Lung (tissue), 17 donors: ENCODE measurements at places on chromosomes 3 and 15. TPM values are rescaled to one million over a fixed set of nuclear protein-coding genes. Genes with fewer than 3 reads are reported as not detected.

The HYAL1 gene
- polyA plus RNA-seq: 27.8 TPM

DNA sequence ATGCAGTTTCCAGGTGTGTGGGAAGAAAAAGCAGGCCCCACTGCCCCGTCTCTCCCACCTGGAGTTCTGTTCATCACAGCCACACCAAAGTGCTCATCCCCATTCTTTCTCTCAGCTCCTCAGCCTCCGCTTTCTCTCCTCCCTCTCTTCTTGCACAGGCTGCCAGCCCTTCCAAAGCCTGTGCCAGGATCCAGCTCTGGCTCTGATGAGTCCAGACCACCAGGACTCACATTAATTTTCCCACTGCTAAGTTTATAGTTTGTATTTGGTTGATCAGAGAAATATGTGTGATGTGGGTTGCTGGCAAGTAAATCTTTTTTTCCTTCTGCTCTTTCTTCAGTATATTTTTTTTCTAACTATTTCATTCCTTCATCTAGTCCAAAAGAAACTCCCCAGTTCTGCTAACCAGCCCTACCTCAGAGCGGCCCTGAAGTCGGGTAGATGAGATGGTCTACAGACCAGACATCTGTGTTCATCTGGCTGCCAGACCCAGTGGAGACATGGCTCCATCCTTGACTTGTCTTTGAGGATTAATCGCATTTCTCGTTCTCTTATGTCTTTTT lies 49.8 kb downstream of the BOC start:
- H3K27ac ChIP-seq: no peak overlapping the region
- no peaks in the 10 kb centered on the region for H3K27me3 ChIP-seq
- H3K4me3 ChIP-seq: no peak overlapping the region
- H3K36me3 ChIP-seq: no peaks in the 10 kb centered on the region

DNA sequence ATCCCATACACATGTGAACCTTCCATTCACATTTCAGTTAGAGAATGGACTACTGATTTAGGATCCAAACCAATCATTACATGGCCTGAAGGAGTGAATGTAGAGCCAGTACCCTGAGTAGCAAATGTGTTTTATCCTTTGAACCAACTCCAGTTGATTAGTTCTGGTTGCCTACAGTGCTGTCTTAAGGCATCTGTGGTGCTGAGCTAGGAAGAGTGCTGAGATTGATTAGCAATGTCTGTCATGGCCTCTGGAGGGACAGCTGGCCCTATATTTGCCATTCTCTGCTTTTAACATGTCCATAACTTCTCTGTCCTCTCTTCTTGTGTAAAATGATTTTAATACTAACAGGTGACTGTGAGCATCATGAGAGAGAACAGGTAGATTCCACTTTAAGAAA lies 11.1 kb downstream of the LRTM1 start:
- no peak overlapping the region for H3K27ac ChIP-seq
- DNase-seq: no peak
- peaks cover 12% of the 10 kb centered on the region for H3K4me1 ChIP-seq
- H3K4me3 ChIP-seq: no peak overlapping the region
- no peaks in the 10 kb centered on the region for H3K36me3 ChIP-seq

- H3K27ac ChIP-seq: peak overlapping the region; percentile 87
- no peaks in the 10 kb centered on the region for H3K27me3 ChIP-seq
- H3K4me1 ChIP-seq: peaks cover 6% of the 10 kb centered on the region
- DNase-seq: no peak
- peaks cover 12% of the 10 kb centered on the region for H3K36me3 ChIP-seq
- no peak overlapping the region for H3K4me3 ChIP-seq
These were observed 5.9 kb downstream of the GPX1 start for GRCh38 chr3:49352281-49352680.
